Left lung (tissue), 14 donors: ENCODE measurements at places on chromosomes 5 and 9.

GRCh38 chr9:1354086-1354485 lies 303.9 kb downstream of the DMRT2 start:
- no peak for DNase-seq
- H3K27me3 ChIP-seq: no peaks in the 10 kb centered on the region
- no peak overlapping the region for H3K27ac ChIP-seq
- no peaks in the 10 kb centered on the region for H3K4me1 ChIP-seq

- no peaks in the 10 kb centered on the region for H3K36me3 ChIP-seq
- no peak overlapping the region for H3K27ac ChIP-seq
- DNase-seq: no peak
- no peak overlapping the region for H3K4me3 ChIP-seq
- no peaks in the 10 kb centered on the region for H3K27me3 ChIP-seq
Observed at GRCh38 chr5:38008198-38008597, 168.4 kb upstream of the GDNF start.

DNA sequence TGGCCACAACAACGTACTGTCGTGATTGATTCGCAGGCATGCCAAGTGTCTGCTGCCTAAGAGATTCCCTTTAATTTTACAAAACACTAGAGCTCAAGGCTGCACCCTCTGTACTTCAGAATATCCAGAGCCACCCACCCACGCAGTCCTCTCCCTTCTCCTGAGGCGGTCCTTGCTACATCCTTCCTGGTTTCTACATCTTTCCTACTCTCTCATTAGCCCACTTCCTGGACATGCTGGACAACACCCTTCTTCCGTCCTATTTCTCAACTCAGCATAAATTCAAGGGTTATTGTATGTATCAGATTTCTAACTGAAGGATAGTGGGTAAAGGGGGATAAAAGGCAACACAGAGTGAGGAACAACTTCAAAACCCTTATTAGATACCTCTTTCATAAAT lies 148.4 kb upstream of the MAP3K1 start:
- H3K27ac ChIP-seq: no peak overlapping the region
- no peak overlapping the region for H3K4me3 ChIP-seq
- no peak for DNase-seq
- H3K36me3 ChIP-seq: no peaks in the 10 kb centered on the region

GRCh38 chr5:137146402-137146890 lies 352.7 kb downstream of the SPOCK1 start:
- no peak overlapping the region for H3K27ac ChIP-seq
- no peaks in the 10 kb centered on the region for H3K36me3 ChIP-seq
- no peaks in the 10 kb centered on the region for H3K4me1 ChIP-seq
- DNase-seq: no peak
- no peaks in the 10 kb centered on the region for H3K27me3 ChIP-seq
- H3K4me3 ChIP-seq: no peak overlapping the region

GRCh38 chr9:115104908-115105307 lies 13.0 kb downstream of the TNC start:
- peaks cover 10% of the 10 kb centered on the region for H3K4me1 ChIP-seq
- H3K27ac ChIP-seq: no peak overlapping the region
- no peak for DNase-seq
- no peaks in the 10 kb centered on the region for H3K36me3 ChIP-seq
- no peaks in the 10 kb centered on the region for H3K27me3 ChIP-seq
- H3K4me3 ChIP-seq: no peak overlapping the region

DNA sequence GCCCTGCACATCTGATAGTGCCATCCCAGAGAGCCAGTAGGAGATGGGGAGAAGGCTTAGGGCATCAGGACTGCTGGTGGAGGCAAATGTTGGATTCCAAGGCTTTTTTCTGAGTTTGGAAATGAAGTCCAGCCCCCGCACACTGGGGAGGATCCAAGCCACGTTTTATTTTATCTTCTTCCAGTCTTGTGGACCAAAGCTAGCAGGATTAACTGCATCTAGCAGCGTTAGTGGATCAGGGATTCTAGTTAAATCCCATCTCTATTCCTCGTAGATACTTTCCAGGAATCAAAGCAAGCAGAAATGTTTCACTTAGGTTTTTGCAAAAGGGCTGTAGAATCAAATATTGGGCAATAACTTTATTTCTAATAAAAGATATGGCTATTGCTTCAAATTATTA lies 114.7 kb upstream of the OR13F1 start:
- H3K27ac ChIP-seq: no peak overlapping the region

- DNase-seq: no peak
- H3K4me1 ChIP-seq: no peaks in the 10 kb centered on the region
Observed at GRCh38 chr5:55402199-55402598, 94.4 kb downstream of the MTREX start.

DNA sequence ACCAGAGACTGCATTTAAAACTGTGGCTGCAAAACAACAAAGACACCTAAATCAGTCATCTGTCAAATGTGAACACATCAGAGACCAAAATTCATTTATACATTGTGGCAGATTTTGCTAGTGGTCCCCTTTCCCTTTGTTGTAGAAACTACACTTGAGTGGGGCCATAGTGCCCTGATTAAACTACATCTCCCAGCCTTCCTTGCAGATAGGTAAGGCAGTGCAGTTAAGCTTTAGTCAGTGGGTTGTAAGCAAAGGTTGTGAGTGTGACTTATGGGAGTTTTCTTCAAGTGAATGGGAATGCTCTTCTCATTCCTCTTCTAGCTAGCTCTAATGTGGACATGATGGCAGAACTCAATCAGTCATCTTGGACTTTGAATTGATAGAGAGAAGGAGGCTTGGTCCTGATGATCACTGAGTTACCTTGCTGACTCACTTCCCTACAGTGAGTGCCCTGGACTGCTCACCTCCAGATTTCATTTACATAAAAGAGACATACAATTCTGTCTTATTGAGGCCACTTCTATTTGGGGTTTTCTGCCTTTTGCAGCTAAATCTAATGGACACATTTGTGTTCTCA lies 35.2 kb upstream of the SPARC start:
- H3K27me3 ChIP-seq: no peaks in the 10 kb centered on the region
- H3K27ac ChIP-seq: peak overlapping the region; percentile 4
- H3K4me1 ChIP-seq: peaks cover 36% of the 10 kb centered on the region

GRCh38 chr9:127423934-127424675 lies at the start of gene ZNF79:
TSS of gene ZNF79 (plus strand) at chr9:127424382. CDS start at chr9:127424788, 406 bp downstream.
- H3K4me3 ChIP-seq: peak within 1 kb of the TSS; percentile 90
- H3K4me1 ChIP-seq: peaks cover 46% of the 10 kb centered on the region
- no peaks in the 10 kb centered on the region for H3K27me3 ChIP-seq
